ENCODE measurements at places on chromosomes 5 and 9.
A peak's percentile ranks its signal among the peaks of the same experiment; 100 is the strongest.

GRCh38 chr9:33065157-33066076 is 11.1 kb downstream of the SMU1 start:
- DNase-seq, result no peak

DNA sequence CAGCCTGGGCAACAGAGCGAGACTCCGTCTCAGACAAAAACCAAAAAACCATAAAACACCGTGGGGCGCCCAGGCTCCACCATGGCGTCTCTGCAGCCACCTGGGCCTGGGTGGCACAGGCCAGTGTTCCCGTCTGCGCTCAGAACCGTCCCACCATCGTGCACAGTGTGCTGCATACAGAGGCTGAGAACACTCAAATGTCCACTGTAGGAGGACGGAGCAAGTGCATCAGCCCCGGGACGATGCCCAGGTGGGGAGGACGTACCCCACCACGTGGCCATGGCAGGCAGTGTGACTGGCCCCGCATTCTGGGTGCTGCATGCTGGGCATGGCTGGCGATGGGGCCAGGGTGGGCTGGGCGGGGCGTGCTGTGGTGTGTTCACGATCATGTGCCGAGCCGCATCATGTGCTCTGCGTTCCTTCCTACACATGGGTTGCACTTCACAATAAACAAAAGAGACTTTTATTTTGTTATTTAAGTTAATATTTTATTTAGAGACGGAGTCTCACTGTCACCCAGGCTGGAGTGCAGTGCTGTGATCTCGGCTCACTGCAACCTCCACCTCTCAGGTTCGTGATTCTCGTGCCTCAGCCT is 37.8 kb downstream of the EXD3 start:
- DNase-seq, result no peak

DNA sequence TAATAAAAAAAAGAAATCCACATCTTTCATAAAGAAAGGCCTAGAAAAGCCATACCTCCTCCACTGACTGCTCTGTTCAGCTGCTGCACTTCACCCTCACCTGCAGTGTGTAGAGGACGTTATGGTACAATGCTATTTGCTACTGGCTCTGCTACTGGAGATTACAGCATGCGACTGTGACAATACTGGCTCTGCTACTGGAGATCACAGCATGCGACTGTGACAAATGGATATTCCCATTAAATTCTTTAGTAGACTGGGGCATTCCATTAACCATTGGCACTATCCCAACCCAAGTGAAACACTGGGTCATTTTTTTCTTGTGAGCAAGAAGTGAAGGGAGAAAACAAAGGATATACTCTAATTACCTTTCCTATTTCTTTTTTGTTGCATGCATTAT is 1063.5 kb upstream of the DMAC1 start:
- peak; percentile 33 for DNase-seq

DNA sequence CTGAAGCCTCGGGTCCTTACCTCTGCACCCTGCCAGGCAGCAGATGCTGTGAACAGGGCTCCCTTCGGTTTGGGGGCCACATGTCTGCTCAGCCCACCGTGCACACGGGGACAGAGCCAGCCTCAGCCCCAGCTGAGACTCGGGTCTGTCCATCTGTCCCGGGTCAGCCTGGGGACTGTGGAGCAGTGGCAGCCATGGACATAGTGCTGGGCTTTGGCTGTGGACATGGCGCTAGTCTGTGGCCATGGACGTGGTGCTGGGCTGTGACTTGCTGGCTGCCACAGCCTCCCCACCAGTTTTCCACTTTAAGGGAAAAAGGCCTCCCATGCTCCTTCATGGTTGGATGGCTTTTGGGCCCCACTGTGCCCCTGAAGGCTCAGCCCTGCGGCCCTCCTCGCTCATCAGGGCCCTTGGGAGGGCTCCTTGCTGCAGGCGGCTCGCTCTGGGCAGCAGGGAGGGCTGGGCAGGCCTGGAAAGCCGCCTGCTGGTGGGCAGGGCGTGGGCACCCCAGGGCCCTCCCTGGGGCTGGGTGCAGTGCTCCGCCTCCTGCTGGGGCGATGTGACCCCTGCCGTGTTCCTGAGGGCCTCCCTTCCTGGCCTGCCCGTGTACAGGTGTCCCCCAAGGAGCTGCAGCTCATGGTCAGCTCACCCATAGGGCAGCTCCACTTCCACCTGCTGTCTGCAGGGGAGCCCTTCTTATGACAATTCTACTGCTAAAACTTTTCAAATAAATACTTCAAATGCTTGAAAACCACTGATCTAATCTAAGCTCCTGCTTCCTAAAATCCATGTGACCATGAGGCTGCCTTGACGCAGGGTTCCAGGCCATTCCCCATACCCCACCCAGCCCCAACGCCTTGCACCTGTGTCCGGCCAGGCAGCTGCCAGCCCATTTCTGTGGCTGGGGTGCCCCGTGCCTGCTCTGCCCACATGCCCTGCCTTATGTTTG is 112.1 kb upstream of the LMX1B start:
- no peak for DNase-seq

GRCh38 chr5:105885266-105885665 is 1785.5 kb downstream of the EFNA5 start:
- DNase-seq, result no peak

DNA sequence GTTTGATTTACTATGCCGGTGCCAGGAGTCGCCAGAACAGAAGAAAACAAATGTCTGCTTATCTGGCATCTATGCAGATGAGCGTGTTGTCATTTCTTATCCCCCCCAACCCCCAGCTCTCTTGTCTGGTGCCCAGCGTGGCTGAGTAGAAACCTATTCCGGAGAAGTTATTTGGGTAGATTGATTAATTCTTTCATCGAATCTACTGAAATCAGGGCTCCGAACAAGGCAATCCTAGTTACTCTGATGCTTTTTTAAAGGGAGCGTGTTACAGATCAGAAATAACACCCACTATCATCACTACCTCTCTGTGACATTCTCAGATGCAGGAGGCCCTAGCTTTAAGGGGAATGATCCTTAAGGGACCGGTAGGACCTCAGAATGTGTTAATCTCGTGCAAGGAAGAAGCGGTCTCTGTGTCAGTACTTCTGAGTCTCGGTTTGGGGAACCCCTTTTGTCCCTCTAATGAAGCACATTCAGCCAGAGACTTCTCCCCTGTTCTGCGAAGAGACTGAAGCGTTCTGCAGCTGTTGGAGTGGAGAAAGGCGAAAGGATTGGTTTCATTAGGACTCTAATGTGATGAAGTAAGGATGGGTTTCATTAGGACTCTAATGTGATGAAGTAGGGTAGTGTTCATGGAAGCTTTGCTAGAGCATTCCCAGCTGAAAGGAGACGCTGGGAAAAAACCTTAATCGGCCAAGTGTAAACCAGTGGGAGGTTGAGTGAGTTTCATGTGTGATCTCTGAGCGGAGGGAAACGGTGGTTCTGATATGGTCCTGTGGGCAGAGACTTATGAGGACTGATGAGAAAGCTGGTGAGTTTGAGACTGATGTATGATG is 1.5 kb downstream of the PIP5K1B start:
- DNase-seq, result no peak
